ENCODE measurements at places on chromosomes 13 and 19. TPM values are rescaled to one million over a fixed set of nuclear protein-coding genes. Genes with fewer than 3 reads are reported as not detected.

GRCh38 chr13:75345193-75345592 lies 136.8 kb downstream of the TBC1D4 start:
- DNase-seq = no peak

- DNase-seq = no peak
Measured at GRCh38 chr19:7941895-7942596, 1.4 kb downstream of the TIMM44 start.

GRCh38 chr19:37466277-37466797 lies 907 bp downstream of the ZNF569 start:
- no peak for DNase-seq

- no peak for DNase-seq
Measured at GRCh38 chr13:113022745-113023574, 53.9 kb downstream of the MCF2L start.

GRCh38 chr13:80100636-80101035 lies 240.3 kb downstream of the SPRY2 start:
- DNase-seq = no peak

- DNase-seq = no peak
Measured at GRCh38 chr13:95536632-95537241, 15.8 kb upstream of the CLDN10 start.

DNA sequence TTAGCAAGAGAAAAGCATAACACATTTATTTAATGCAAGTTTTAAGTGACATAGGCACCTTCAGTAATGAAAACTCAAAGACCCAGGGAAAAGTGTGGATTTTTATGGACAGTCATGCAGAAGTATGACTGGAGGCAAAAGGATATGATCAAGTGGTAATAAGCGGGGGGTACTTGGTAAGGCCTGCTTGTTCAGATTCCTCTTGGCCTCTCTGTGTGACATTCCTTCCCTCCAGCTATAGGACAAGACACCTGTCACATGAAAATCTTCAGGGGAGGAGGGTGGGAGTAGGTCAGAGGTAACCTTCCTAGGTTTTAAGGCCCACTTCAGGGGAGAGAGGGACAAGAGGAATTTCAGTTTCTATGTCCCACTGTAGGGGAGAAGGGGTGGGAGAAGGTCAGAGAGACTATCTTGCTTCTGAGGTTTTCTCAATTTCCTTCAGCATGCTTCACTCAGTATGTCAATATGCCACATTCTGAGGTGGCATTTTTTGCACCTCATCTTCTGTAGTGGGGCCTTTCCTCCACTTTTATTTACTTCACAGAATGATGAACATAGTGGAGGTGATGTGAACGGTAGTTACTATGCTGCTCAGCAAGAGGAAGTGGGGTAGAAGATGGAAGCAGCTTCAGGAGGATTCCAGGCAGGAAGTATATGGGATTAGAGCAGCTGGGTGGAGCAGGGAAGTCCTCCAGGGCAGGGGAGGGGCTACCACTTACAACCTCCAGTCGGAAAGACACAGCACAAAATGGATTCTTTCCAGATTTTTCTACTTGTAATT lies 73.2 kb upstream of the RFC3 start:
- no peak for DNase-seq

- no peak for DNase-seq
Measured at GRCh38 chr19:55258476-55258827, 365 bp downstream of the PPP6R1 start.

- DNase-seq = no peak
Measured at GRCh38 chr19:54393381-54393780, 21.9 kb upstream of the TTYH1 start.

Gene CGB8
- total RNA-seq = not detected
